NCI-H69 (cell line): ENCODE measurements at places on chromosomes 3 and 15.

- DNase-seq, result no peak
Measured at GRCh38 chr3:197597335-197597734, 41.6 kb upstream of the BDH1 start.

- no peak for DNase-seq
Measured at GRCh38 chr3:58010562-58010961, 2.3 kb downstream of the FLNB start.

DNA sequence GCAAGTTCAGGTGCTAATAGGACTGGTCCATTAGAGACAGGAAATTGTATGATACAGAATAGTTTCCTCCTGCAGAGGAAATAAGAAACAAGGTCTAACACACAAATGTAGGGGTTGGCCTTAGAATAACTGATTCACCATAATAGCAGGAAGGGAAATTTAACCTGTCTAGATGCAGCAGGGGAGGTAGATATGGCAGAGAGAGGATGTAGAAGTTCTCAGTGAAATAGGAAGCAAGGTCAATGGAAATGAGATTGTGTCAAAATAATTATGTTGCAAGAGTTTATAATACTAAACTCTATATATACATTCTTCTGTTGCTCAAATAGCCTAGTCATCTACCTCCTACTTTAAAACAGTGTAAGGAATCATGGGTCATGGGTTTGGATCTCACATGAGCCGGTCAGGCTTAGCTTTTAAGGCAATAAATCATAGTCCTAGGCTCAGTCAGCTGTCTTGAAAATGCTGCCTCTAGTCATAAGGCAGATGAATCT is 17.0 kb downstream of the BCL2A1 start:
- DNase-seq, result peak; percentile 1

GRCh38 chr3:24639481-24640329 is 145.1 kb upstream of the THRB start:
- DNase-seq, result no peak

DNA sequence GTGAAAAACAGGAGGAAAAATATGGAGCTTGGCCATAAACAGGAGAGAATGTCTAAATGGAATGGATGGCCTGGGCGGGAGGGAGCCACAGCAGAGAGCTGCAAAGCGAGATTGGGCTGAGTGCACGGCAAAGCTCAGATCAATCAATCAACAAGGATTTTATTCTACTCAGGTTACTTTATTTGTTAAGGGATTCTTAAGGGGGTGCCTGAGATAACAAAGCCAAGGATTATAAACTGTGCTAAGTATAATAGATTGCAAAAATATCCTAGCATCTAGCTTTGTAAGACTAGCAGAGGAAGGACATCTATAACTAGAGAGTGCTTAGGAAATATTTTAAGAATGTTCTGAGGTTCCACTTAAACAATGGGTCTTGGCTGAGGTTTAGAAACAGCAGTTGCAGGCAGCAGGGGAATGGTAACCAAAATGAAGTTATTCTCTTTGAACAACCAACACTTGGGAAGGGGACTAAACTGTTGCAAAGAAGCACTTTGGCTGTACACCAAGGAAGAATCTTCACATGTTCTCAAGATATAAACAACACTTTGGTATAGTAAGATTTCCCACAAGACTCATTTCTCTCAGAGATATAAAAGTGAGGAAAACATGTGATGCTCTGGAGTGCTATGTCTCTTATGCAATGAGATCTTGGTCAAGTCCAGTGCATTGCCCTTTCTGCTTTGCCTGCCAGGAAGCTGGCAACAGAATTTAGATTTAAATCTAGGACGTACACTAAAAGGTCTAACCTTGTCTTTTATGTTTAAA is 35.5 kb downstream of the TMEM212 start:
- no peak for DNase-seq

- no peak for DNase-seq
Measured at GRCh38 chr15:98439523-98439942, 208.8 kb upstream of the IGF1R start.

DNA sequence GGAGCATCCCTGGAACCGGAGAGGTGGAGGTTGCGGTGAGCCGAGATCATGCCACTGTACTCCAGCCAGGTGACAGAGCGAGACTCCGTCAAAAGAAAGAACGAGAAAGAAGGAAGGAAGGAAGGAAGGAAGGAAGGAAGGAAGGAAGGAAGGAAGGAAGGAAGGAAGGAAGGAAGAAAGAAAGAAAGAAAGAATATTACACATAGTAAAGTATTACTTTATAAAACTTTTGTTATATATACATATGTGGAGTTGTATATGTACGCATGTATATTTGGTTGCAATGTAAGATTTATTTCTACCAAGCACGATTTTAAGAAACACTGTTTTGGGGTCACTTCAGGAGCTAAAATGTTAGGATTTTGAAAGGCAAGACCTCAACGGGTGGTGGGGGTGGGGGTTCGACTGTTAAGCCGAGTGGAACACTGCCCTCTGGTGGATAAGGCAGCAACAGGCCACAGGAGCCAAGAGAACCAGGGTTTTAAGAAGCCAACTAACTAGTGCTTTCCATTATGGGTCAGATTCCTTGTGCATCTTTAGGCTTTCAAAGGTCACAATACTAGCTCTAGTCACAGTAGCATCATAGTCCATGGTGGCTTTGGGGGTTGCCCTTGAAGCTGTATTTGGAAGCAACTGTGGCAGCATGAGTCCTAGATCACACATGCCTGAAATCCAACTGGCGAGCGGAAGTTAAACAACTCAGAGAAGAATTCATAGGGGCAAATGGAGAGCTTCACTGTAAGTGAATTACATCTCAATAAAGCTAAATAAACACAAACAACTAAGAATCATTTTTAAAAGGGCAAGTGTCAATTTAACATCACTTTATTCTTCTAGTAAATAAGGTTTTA is 22.5 kb downstream of the GLB1 start:
- peak; percentile 73 for DNase-seq

- no peak for DNase-seq
Measured at GRCh38 chr3:126859415-126860246, 123.3 kb upstream of the PLXNA1 start.

DNA sequence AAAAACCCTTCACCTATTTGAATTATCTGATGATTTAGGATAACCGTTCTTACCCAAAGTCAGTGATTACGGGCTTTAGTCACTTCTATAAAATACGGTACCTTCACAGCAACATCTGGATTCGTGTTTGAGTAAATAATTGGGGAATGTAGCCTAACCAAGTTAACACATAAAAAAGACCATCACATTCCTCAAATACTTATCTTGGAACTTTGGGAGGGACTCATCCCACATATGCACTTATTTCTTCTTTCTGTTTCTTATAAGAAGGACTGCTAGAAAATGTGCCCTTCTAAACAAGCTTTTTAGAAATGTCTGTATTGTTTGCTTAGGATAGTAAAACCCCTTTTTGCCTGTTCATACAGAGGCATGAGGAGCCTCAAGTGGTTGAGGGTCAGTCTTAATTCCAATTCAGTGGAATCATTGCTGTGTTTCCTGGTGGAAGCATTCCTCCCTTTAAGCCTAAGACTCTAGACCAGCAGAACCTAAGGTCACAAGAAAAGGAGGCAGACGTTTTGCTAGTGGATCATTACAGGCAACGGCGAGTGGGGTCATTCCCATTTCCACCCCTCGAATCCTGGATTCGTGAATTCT is 67.5 kb downstream of the TMEM44 start:
- no peak for DNase-seq

DNA sequence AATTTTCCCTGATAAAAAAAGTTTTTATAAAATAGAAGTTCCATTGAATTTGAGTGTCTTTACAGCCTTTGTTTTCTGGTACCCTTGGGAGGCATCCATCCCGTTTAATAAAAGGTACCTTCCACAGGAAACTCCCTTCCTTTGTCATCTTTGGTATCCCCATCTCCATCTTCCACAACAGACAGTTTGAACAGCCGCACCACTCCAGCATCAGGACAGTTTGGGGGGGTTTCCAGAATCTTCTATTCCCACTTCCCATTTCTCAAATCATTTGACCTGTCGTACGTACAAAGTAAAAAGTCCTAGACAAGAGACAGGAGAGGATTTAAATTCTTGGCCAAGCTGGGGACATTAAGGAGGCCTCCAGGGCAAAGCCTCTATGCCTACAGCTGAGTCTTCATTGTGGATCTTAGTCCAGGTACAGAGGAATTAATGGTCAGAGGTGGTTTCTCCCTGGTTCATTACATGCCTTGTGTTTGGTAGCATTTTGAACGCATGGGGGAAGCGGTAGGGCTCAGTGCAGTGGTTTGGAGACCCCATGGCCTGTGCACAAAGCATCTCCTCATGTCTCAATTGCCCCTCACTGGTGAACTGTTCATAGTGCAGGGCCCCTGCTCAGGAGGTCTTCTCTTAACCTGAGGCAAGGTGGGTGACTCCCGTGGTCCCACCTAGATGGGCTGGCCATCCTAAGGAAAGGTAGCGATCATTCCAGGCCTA is 19.4 kb upstream of the BCL2A1 start:
- DNase-seq, result no peak

GRCh38 chr3:78076379-78076778 is 1036.5 kb downstream of the ROBO2 start:
- DNase-seq, result no peak

- DNase-seq, result no peak
Measured at GRCh38 chr3:84806958-84807357, 151.8 kb upstream of the CADM2 start.

DNA sequence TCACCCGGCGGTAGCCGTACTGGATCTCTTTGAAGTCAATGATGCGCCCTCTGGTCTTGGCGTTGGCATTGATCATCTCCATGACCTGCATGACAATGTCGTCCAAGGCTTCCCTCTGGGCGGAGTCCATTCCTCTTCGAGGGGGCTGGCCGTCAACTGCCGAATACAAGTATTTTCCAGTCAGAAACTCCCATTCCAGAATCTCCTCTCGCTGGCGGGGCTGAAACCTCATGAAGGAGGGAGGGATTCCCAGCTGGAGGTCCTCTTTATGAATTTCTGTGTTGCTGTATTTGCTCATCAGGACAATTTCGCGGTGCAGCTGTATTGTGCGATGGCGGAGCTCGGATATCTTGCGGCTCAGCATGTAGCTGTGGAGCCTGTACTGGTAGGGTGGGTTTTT is 73.4 kb downstream of the CHSY1 start:
- no peak for DNase-seq

- no peak for DNase-seq
Measured at GRCh38 chr3:25589104-25589782, 75.5 kb downstream of the TOP2B start.

DNA sequence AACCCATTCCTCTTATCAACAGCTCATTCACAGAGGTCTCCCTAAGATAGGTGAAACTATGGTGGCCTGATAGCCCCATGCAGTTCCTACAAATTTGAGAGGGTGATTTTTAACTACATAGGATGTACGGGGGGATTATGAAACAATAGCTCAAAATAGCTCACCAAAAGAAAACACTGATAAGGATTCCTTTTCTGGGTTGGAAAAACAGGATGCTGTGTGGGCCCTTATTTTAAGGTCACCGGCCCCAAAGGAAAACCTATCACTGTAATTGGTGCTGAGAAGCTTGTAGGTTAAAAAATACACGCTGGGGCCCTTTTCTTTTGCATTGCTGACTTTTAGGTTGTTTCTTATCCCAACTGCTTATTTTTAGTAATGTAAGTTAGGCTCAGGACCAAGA is 627.4 kb downstream of the MAGI1 start:
- no peak for DNase-seq

DNA sequence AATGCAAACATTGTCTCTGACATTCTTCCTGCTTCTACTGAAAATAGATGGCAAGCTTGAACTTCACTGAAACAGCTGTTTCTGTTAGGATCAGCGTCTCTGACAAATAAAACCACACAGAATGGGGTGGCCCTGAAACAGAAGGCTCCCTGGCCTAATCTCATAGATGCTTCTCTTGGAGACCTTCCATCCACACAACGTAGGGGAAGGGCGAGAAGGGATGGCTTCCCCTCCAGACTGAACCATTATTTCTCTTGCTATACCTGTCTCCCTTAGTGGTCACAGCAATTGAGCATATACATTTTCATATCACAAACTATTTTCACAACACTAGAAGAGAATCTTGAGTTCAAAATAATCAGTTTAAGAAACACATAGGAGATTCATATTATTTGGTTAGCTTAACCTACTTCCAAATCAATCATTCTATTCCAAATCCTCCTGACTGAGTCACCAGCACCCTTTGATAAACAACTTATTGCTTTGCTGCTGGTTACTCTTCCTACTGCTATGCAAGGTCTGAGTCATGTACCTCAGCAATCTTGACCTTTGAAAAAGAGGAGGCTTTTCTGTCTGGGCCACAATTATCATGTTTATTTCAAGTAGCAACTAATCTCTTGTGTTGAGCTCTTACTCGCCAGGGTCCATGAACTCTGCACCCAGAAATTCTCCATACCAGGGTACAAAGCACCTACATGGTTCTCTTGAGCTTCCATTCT is 45.5 kb downstream of the CBLB start:
- DNase-seq, result no peak

DNA sequence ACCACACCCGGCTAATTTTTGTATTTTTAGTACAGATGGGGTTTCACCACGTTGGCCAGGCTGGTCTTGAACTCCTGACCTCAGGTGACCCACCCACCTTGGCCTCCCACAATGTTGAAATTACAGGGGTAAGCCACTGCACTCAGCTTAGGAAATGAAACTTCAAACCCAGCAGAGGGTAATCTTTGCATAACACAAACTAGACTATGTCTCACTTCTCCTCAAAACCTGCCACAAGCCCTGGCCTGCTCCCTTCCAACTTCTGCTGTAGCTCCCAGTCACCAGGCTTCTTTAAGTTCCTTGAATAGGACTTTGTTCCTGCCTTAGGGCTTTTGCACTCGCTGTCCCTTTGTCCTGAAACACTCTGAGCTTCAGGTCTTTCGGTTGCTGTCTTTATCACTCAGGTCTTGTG is 39.2 kb upstream of the SEMA4B start:
- no peak for DNase-seq

DNA sequence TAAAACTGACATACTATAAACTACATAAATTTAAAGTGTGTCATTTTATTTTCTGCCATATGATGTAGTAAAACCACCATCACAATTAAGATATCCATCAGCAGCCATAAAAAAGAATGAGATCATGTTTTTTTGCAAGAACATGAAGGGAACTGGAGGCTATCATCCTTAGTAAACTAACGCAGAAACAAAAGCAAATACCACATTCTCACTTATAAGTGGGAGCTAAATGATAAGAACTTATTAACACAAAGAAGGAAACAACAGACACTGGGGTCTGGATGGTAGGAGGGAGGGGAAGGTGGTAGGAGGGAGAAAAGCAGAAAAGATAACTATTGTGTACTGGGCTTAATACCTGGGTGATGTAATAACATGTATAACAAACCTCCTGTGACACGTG is 24.6 kb downstream of the CCDC14 start:
- DNase-seq, result no peak

- DNase-seq, result no peak
Measured at GRCh38 chr15:28994142-28994830, 108.5 kb downstream of the APBA2 start.

GRCh38 chr15:48842501-48842900 is 31.6 kb upstream of the CEP152 start:
- peak; percentile 84 for DNase-seq

DNA sequence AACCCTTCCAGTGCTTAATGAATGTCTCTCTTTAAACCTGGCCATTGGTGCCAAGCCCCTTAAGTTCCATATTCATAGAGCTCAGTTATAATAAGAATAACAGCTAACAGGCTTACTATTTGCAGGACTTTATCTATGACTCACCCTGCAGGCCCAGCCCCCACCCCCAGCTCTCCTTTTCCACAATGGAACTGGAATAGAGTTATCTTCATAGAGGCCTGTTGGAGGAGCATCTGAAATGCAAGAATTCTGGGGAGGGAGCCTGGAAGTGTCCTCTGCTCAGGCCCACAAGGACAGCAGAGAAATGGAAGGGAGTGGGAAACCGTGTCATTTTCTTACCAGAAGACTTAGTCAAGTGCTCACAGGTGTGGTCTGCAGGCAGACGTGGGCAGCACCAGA is 52.8 kb downstream of the SEMA5B start:
- no peak for DNase-seq

GRCh38 chr15:95059346-95059905 is 828.1 kb downstream of the MCTP2 start:
- DNase-seq, result no peak
